ENCODE measurements at places on chromosomes 7 and 10.

- no peak for DNase-seq
Measured at GRCh38 chr7:102415685-102416225, 17.6 kb upstream of the ORAI2 start.

DNA sequence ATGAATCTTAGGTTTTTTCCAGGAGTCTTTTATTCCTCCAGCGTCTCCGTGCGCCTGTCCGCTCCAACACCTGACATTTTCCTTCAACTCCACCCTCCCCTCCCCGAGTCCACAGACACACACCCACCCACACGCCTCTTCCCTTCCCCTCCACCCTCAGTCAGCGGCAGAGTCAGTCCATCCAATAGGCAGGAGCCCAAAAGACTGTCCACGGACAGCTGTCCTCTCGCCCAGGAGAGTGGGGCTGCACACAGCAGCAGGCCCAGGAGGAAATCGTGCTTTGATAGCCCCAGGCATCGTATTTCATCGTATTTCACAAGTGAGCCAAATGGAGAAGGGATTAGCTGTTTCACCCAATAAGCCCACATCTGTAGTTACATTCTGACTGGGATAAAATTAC lies 285.1 kb downstream of the ZEB1 start:
- no peak for DNase-seq

DNA sequence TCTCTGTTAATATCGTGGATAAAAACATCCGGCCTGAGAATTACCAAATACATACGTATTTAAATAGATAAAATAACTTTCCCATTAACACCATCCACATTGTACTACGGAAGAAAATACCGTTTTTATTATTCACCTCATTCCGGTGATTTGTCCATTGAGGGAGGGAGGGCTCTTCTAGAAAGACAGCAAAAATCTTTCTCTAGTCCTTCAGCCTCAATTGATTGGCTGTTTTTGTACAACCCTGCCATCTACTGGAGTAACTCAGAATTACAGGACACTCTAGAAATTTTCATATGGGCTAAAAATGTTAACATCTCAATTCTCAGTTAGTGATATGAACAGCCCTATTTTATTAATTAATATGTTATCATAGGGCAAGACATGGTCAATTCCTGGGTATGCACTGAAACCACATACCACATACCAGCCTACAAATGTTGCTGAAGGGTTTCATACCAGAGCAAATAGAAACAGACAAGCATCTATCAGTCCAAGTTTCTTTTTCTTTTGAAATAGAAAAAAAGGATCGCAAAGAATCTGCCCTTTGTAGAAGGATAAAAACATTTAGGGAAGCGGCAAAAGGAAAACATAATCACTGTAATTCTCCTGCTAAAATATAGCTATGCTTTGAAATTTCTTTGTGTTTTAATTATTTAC lies 55.8 kb upstream of the CDCA7L start:
- DNase-seq, result no peak

GRCh38 chr7:118033273-118033672 lies 150.7 kb upstream of the LSM8 start:
- no peak for DNase-seq

DNA sequence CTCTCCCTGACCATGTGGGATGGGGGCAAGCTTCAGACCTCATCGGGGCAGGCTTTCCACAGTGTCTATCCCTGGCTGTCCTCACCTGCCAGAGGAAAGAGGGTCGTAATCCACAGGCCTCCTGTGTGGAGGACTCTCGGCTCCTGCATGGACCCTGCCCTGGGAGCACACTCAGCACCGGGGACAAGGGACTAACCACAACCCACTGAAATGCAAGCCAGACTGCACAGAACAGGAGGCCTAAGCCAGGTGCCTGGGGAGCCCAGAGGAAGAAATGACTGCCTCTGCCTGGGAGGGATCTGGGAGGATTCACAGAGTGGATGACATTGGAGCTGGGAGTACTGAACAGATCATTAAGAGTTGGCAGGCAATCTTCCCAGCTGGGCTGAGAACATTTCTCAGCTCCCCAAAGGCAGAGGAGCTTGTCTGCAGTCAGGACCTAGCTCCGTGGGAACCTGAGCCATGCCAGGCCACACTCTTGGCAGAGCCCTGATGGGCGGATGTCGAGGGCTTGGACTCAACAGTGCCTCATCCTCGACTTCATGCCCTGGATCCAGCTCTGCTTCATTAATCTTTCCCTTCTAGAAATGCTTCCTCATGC lies 213.4 kb downstream of the USP6NL start:
- DNase-seq, result no peak

GRCh38 chr10:80260295-80261243 lies 28.9 kb downstream of the MAT1A start:
- DNase-seq, result no peak

DNA sequence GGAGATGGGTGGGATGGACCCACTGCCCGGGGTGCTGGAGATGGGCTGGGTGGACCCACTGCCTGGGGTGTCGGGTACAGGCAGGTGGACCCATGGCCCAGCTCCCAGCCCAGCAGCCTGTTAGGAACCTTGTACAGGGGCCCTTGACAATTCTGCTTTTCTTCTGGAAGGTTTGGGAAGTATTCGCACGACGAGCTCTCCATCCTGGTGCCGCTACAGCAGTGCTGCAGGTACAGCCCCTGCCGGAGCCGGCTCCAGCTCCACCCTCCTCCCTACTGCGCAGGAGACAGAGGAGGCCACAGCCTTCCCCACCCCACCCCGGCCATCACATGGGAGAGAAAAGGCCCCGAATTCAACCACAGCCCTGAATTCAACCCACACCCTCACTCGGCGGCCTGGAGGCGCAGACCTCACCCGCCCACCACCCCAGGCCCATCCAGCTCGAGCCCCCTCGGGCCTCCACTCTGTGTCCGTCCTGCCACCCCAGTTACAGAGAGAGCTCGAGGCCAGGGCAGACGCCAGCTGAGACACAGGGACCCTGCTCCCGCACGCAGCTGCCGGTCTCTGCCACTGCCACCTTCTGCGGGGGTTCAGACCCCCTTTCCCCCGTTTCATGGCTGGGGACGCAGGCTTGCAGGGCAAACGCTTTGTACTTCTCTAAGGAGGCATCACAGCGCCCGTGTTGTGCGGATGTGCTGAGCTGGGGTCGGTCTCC lies 31.3 kb upstream of the FOXL3 start:
- no peak for DNase-seq

DNA sequence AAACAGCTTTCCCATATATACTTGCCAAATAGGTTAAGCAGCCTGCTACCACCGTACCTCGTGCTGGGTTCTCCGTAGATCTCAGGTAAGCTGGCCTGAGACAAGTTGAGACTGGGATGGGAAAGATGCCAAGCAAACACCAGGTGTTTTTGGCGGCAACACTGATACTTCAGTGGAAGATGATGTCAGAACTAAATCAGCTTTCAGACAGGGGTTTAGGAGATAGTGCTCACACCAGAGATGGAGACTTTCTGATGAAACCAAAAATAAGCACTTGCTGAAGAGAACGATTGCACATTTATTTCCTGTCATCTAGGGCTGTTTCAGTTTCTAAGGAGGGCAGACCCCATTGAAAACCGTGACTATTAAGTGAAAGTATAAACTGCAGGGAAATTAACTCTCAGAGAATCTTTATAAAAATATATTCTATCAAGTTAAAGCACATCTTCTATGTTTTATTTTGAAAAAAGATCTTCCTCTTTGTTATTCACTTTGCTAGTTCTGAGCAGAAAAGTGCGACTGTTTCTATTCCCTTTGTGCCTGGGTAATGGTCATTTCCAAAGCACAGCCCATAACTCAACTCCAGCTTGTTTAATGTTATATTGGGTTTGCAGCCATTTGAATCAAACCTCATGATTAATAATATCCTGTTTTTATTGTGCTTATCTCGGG lies 149.9 kb downstream of the CPED1 start:
- no peak for DNase-seq

GRCh38 chr10:1734288-1734687 lies 3.0 kb downstream of the ADARB2 start:
- DNase-seq, result no peak

DNA sequence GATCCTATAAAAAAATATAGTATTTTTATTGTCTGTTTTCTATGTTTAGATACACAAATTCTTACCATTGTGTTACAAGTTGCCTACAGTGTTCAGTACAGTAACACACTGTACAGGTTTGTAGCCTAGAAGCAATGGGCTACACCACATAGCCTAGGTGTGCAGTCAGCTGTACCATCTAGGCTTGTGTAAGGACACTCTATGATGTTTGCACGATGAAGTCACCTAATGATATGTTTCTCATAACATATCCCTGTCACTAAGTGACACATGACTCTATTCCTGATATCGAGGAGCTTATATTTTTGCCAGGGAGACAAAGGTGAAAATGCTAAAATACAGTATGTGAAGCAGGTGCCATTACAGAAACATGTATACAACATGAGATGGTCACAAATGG lies 18.6 kb downstream of the ZNF25 start:
- DNase-seq, result no peak

GRCh38 chr7:65397730-65398142 lies 24.1 kb downstream of the ZNF92 start:
- DNase-seq, result no peak

GRCh38 chr10:73635781-73636180 lies 5.5 kb downstream of the MYOZ1 start:
- DNase-seq, result no peak

DNA sequence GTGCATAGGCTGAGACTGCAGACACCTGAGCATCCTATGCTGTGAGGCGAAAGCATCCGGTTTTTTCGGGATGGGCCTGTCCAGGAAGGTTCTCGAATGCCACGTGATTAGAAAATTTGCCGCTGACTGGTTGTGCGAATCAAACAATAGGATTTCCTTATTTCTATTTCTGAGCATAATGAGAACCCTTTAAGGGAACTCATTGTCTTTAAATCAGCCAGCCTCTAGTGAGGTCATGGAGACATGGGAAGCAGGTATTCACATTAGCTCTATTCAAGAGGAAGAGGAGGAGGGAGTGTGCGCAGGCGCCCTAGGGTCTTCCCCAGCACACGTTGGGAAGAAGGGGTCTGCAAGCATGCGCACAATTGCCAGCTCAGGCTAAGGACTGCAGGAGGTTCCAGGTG lies 5.6 kb downstream of the GIMAP1 start:
- DNase-seq, result no peak

GRCh38 chr10:118459642-118460193 lies 117.6 kb upstream of the FAM204A start:
- peak; percentile 48 for DNase-seq

- no peak for DNase-seq
Measured at GRCh38 chr7:2833083-2833910, 10.8 kb downstream of the GNA12 start.

- DNase-seq, result no peak
Measured at GRCh38 chr7:98483276-98483963, 82.5 kb upstream of the BAIAP2L1 start.

DNA sequence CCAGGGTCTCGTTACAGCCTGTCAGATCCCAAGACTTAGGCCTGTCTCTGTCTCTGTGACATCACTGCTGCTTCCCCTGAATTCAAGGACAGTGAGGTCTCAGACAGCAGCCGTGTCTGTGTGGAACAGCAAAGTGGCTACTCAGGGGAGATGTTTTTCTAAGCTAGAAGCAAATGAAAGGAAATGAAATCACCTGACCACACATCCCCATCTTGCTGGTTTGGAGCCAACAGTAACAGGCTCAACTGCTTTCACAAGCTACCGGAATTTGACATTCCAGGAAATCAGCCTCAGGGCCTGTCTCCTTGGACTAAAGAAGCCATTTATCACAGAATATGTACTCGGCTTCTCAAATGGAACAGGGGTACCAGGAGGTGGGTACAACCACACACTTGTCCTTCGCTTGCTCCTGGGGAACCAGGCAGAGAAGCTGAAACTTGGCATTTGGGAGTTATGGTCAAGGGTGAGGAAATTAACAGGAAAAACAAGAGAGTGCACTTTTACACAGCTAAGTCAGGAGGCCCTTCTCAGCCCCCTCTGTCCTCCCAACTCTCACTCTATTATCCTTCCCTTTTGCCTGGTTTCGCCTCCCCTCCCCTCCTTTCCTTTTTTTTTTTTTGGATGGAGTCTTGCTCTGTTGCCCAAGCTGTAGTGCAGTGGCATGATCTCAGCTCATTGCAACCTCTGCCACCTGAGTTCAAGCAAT lies 73.2 kb downstream of the SPDYE5 start:
- DNase-seq, result no peak

- no peak for DNase-seq
Measured at GRCh38 chr10:99983280-99983988, 26.3 kb downstream of the DNMBP start.

GRCh38 chr7:55517191-55517633 lies 55.1 kb downstream of the VOPP1 start:
- DNase-seq, result no peak

DNA sequence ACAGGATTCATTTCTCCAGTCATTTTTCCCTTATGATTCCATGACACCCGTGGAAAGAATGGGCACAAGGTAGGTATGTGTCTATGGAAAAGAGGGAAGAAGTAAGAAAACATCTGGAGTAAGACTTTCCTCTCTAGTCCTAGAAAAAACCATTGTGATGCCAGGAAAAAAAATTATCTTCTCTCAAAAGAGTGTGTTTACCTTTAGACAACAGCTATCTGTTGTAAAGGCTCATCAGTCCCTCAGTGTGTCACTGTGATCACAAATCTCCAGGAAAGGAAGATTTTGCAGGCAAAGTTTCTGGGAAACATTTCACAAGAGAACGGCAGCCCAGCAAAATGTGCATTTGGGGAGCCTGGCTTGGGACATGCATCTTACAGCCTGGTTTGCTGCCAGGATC lies 44.8 kb downstream of the CALML3 start:
- DNase-seq, result no peak

DNA sequence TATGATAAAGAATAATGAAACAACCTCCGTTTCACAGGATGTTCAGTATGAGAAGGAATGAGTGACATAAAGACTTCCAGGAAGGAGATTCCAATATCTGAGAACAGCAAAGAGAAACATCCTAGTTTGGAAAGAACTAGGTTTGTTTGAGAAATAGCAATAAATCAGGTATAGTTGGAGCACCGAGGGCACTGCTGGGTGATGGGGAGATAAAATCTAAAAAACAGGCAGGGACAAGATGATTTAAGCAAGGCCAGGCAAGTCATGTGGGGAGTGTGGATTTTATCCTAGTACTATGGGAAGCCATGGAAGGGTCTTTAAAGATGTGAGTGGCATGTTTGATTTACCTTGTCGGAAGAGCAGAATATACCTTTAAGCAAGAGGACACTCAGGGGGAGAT lies 169.7 kb downstream of the SPAG6 start:
- DNase-seq, result no peak

GRCh38 chr10:87504307-87504639 lies 420 bp upstream of the MINPP1 start:
- no peak for DNase-seq

- no peak for DNase-seq
Measured at GRCh38 chr7:55365205-55365674, at the start of gene LANCL2. TSS of gene LANCL2 (plus strand) at chr7:55365337. CDS start at chr7:55366026, 689 bp downstream.

GRCh38 chr10:123019941-123020703 lies 11.3 kb downstream of the ACADSB start:
- no peak for DNase-seq

GRCh38 chr10:4693967-4694366 lies 132.0 kb upstream of the AKR1E2 start:
- DNase-seq, result no peak

Measured in occipital lobe (tissue), 3 donors.